ENCODE measurements at places on chromosomes 7 and 10. TPM values are rescaled to one million over a fixed set of nuclear protein-coding genes. Genes with fewer than 3 reads are reported as not detected.

DNA sequence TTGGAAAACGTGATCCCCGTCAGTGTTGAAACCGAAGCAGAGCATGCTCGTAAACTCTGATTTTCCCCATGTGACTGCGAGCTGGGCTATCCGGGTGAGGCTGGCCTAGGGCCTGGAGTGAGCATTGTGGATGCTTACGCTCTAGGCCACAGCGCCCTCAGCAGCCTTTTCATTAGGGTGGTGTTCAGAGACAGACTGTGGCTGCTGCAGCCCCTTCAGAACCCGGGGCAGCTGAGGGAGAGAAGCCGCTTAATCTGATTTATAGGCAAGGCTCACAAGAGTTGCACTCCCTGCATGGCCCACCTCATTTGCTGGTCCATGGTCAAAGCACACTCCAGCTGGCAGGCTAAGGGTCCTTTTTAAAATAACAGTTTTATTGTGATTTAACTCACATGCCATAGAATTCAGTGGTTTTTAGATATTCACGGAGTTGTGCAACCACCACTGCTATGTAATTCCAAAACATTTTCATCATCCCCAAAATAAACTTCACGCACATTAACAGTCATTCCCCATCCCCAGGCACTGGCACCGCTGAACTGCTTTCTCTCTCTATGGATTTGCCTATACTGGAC, 72.5 kb downstream of the SYPL1 start:
- DNase-seq: peak; percentile 66

The SEC61A2 gene
- 12.8 TPM for polyA plus RNA-seq

The FOXK1 gene
- polyA plus RNA-seq: 11.9 TPM

The IRF5 gene
- polyA plus RNA-seq: 7.2 TPM

DNA sequence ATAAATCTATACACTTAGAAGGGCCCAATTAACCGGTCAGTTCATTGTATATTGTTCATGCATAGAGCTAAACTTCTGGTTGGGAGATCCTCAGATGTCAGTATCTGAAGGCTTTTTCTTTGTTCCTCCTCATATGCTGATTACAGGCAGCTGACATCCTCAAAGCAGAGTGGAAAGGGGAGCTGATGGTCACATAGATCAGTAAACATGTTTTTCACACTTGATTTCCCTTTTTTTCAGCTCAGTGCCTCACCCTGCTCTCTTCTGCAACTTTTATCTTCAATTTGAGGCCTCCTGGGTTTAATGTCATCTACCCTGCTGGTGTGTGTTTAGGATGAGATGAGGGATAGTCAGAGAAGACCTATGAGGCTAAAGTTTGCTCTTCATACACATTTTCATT, 297.9 kb upstream of the FZD1 start:
- DNase-seq: no peak

The EPO gene
- polyA plus RNA-seq: 0.11 TPM

DNA sequence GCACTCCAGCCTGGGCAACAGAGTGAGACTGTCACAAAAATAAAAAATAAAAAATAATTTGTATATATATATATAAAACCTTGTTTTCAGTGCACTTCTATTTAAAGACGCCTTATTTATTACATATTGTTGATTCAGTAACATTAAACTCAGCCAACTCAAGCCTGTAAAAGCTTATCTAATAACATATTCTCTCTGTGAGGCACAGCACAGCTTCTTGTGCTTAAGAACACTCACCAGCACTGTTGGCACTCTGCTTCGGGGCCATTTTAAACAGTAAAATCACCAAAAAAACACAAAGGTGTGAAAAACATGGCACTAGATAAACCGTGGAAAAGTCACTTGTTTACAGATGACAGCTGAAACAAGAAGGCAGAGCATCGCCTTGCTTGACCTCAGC, 89.0 kb upstream of the C10orf90 start:
- no peak for DNase-seq

- DNase-seq: no peak
These were observed 47.7 kb downstream of the SHOC2 start for GRCh38 chr10:110967009-110967630.

- no peak for DNase-seq
These were observed 45.4 kb downstream of the DKK1 start for GRCh38 chr10:52359441-52359840.

The MYL10 gene
- polyA plus RNA-seq: 0.21 TPM

- DNase-seq: no peak
These were observed 70.4 kb downstream of the ITIH5 start for GRCh38 chr10:7596356-7596755.

GRCh38 chr7:24214670-24215069, 69.3 kb upstream of the NPY start:
- DNase-seq: no peak

GRCh38 chr7:131325179-131325840, 2.4 kb upstream of the MKLN1 start:
- no peak for DNase-seq

DNA sequence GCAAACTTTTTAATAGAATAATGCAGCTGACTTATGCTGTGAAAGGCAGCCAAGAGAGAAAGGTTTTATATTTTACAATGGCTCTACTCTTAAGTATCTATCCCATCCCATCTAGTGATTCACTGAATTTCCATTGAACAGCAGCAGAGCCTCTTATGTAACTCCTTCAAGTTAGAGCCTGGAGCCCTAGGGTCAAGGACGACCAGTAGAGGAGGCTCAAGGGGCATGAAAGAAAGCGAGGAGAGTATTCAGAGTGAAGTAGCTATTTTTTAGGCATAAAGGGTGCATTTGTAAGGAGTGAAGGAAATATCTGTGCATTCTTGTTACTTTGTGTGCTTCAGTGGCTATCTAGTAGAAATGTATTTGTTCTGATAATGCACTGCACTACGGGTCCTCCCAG, 180.2 kb upstream of the TPK1 start:
- no peak for DNase-seq

- no peak for DNase-seq
These were observed 253.5 kb downstream of the BAMBI start for GRCh38 chr10:28930514-28931495.

GRCh38 chr10:129381741-129382140, 85.3 kb upstream of the MGMT start:
- DNase-seq: no peak

GRCh38 chr10:82277591-82277990, 402.6 kb downstream of the NRG3 start:
- DNase-seq: no peak

DNA sequence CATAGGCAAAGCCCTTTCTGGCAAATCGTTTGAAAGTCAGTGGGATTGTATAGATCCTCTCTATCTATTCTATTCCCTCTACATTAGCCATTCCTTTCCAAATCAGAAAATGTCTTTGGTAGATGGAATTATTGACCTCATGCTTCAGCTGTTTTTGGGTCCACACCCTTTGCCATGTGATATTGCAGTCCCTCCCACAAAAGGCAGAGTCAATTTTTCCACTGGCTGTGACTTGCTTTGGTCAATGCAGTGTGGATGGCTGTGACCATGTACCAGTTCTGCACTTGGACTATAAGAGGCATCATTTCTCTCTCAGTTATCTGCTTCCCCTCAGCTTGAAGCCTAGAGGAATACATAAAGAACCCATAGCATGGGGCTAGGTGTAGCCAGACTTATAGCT, 332.9 kb downstream of the PTEN start:
- no peak for DNase-seq

DNA sequence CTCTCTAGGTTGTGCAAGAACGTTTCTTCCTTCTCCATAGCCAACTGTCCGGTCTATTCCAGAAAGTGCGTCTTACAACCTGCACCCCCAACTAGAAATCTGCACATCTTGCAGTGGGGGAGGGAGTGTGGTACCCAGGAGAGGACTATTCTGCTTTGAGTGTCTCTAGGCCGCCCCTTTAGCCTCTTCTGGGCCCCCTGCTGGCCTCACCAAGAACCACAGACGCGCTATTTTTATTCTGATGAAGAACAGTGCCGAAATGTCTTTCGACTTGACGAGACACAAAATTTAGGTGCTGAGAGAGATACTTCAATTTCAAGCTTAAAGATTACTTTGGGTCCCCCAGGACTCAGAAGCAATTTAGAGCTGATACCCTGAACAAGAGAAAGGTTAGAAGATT, 1.0 kb downstream of the CNPY1 start:
- DNase-seq: no peak

DNA sequence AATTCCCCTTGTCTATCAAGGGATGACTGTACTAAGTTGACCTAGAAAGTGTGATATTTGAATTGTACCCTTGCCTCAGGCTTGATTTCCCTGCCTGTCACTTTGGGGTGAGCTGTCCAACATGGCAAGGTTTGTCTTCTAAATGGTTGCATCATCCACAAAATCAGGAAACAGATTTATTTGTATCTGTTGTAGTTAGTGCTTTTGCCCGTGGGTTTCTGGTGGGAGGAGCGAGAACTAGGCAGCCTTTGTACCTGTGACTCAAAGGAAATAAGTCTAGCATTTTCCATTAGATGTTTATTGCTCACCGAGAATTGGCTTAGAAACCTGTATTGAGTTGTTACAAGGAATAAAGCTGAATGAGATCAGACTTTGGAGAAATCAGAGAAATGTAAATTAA, 650.8 kb downstream of the LRMDA start:
- no peak for DNase-seq

GRCh38 chr7:74453322-74454011, at the start of gene GTF2IRD1:
GTF2IRD1 (plus strand) TSS chr7:74453906; CDS start chr7:74508081, 54,175 bp downstream.
- no peak for DNase-seq

DNA sequence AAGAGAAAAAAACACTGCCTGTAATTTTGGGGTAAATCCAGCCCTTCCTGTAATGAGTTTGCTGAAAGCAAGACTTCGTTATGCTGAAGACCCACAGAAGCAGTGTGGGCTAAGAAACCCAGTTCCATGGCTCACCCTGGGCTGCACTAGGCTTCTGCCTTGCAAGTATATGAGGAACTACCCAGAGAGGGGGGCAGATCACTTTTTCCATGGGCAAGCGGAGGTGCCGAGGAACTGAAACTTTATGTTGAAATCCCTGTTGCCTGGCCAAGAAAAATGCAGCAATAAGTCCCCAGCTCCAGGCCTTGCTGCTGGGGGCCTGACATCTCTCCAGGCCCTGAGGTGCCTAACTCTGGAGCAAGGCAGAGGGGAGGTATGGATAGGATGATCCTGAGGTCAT, 8.5 kb downstream of the RASSF4 start:
- no peak for DNase-seq

DNA sequence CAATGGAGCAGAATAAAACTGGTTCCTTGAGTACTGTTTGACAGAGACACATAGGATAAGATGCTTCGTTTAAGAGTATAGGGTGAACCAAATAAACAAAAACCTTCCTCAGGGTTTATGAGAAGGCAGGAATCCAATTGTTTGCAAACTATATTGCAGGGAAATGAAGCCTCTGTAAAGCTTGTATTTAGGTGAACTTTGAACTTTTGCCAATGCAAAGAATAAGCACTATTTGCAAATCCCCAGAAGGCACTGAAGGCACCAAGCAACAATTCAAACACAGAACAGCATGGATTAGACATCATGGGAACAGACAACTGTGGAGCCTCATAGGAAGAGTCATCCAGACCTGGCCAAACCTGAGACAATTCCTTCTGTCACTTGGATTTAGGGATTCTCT, 47.1 kb upstream of the WASL start:
- no peak for DNase-seq

The CTAGE8 gene
- polyA plus RNA-seq: 5.5 TPM

- DNase-seq: no peak
These were observed 252.4 kb upstream of the GHITM start for GRCh38 chr10:83886871-83887270.

The GTPBP10 gene
- polyA plus RNA-seq: 28.6 TPM

DNA sequence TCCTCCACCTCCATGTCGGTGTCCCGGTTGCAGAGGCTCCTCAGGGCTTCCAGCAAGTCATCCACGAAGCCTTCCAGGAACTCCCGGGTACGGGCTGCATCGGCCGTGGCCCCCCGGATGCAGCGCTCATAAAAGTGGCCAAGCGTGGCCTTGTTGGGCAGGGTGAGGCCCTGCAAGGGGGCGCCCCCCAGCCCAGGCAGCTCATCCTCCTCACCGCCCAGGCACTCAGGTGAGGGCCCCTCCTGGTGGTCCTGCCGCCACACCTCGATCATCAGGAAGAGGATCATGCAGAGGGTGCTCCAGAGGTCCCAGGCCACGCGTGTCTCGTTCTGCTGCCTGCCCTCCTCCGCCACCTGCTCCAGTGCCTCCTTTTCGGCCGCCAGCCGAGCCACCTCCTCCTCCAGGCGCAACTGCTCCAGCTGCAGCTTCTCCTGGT, 22.8 kb downstream of the ITPRIP start:
- no peak for DNase-seq

DNA sequence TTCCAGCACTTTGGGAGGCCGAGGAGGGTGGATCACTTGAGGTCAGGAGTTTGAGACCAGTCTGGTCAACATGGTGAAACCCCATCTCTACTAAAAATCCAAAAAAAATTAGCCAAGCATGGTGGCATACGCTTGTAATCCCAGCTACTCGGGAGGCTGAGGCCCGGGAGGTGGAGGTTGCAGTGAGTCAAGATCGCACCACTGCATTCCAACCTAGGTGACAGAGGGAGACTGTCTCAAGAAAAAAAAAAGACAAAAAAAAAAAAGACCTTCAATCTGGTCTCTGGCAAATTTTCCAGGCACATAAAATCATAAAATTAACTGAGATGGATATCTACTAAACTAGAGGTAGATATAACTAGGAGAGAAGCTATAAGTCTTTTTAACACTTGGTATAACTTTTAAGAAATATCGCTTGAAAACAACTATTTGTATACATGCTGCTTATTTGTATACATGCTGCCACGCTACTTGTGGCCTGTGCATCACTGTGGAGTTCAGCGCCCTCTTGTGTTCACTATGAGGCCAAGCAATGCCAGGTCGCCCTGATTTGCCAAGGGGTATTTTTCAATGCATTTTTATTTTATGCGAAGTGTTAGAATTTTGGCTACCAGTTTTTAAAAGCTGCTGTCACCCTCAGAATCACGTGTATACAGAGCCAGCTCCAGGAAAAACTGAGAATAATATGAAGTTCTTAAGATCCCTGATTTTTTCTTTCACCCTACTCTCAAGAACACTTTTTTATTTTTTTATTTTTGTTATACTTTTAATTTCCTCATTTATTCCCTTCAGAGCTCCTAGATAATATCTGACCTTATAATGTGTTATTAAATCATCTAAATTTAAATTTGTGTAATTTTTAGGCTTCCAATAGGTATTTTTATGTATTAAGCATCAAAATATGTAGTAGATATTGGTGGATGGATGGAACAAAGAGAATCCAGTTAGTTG, 26.7 kb downstream of the CYCS start:
- peak; percentile 24 for DNase-seq

The OTUD1 gene
- 24.3 TPM for polyA plus RNA-seq

- no peak for DNase-seq
These were observed 18.4 kb upstream of the GPR146 start for GRCh38 chr7:1025743-1026581.

GRCh38 chr7:126535176-126535575, 717.6 kb downstream of the GRM8 start:
- no peak for DNase-seq

DNA sequence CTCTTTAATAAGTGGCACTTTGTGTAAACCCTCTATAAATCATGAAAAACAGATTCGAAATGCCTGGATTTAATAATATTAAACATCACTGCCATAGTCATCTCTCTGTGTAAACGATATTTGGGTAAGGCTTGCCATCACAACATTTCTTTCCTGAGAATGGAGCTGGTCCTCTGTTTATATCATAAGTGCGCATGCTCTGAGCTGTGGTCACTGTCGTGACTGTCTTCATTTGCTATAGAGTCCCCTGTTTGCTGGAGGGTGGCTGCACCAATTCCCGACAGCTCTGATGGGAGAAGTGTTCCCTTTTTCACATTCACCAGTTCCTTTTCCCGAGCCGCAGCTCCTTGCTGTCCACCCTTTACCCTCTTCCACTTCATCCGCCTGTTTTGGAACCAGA, 50.4 kb upstream of the AGMO start:
- no peak for DNase-seq

The CYP17A1 gene
- 0.89 TPM for polyA plus RNA-seq

GRCh38 chr7:53485354-53485753, 449.9 kb downstream of the POM121L12 start:
- DNase-seq: no peak

The NKX6-2 gene
- polyA plus RNA-seq: 8.4 TPM

The MUC3A gene
- polyA plus RNA-seq: 0.71 TPM

Data from right renal cortex interstitium (tissue), 3 donors.